ENCODE measurements at places on chromosomes 13 and 19. TPM values are rescaled to one million over a fixed set of nuclear protein-coding genes. Genes with fewer than 3 reads are reported as not detected.

SIGLEC9 gene
- not detected for total RNA-seq

NEK5 gene
- 0.36 TPM for total RNA-seq

DACT3 gene
- total RNA-seq, result 0.36 TPM

CEACAM1 gene
- 11.1 TPM for total RNA-seq

RFPL4AL1 gene
- total RNA-seq, result not detected

MEIOSIN gene
- not detected for total RNA-seq

FLT3LG gene
- 2.7 TPM for total RNA-seq

ELL gene
- 11.6 TPM for total RNA-seq

IFI30 gene
- total RNA-seq, result not detected

KLF1 gene
- under 0.01 TPM for total RNA-seq

PRR22 gene
- 1.5 TPM for total RNA-seq

ZNF792 gene
- total RNA-seq, result 6.3 TPM

C1QTNF9B gene
- not detected for total RNA-seq

Data from melanocyte of skin (primary cell).